Aorta (tissue), 5 donors: ENCODE measurements at places on chromosomes 2 and 18. TPM values are rescaled to one million over a fixed set of nuclear protein-coding genes. Genes with fewer than 3 reads are reported as not detected.
A peak's percentile ranks its signal among the peaks of the same experiment; 100 is the strongest.

DNA sequence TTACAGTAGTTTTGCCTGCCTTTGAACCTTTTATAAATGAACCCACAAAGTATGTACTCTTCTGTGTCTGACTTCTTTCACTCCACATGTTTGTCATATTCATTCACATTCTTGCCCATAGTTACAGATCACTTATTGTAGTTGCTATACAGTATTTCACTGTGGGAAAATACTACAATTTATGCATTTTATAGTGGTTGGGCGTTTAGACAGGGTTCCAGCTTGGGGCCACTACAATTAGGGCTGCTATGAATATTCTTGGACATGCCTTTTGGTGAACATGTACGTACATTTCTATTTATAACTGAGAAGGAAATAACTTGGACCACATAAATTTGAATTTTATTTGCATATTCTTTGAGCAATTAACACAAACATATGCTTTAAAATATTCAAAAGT is 15.4 kb upstream of the PMAIP1 start:
- no peak for DNase-seq

DNA sequence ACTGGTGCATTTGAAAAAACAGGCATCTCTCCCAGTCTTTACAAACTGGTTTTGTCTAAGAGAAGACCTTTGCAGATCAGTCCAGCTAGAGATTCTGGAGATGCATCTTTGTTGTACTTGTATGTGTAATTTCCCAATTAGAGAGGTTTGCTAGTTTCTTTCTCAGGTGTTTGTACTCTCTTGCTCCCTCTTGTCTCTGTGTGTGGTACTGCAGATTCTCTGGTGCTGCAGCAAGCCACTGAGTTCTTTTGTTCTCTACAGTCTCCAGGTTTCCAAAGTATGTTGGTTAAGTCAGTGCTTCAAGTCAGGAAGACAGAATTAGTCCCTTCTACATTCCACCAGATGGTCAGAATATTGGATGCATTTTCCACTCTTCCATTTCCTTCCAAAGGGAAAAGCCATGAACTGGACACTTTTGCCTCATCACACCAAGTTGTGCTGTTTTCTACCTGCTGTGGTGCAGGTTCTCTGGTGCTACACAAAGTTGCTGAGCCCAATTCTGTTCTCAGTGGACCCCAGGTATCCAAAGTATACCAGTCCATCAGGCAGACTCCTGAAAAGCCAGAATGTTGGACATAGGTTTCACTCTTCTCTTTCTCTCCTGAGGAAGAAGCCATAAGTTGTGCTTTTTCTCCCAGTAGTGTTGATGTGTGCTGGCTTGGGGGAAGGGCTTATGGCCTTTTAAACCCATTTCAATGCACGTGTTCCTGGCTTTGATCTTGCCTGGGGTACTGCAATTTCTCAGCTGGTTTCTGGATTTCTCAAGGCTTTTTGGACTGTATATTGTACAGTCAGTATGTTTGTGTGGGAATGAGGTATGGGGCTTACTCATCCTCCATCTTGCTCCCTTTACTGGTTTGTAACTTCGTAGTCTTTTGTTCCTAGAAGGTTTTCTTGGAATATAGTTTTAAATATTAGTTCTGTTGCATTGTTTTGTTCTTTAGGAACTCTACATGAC is 29.8 kb downstream of the EPC2 start:
- no peak for DNase-seq

DNA sequence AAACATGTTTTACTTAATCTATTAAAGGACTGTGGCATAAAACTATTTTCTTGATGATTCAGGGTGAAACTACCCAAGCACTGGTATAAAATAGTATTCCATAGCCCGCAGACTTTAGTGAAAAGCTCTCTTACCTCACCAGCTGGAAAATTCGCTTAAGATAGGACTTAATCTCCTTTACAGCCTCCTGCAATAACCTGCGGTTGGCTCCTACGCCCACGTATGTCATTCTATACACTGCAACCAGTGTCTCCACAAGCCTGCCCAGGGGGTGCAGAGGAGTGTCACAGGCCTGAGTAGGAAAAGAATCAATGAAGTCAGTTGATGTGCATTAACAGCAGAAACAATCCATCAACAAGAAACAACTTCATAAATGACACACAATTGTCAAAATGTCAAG is 11.3 kb upstream of the MPP4 start:
- no peak for DNase-seq

- DNase-seq = no peak
Observed at GRCh38 chr2:76958749-76959148, 563.4 kb downstream of the LRRTM4 start.

- DNase-seq = no peak
Observed at GRCh38 chr18:49663899-49664890, 102.3 kb downstream of the LIPG start.

DNA sequence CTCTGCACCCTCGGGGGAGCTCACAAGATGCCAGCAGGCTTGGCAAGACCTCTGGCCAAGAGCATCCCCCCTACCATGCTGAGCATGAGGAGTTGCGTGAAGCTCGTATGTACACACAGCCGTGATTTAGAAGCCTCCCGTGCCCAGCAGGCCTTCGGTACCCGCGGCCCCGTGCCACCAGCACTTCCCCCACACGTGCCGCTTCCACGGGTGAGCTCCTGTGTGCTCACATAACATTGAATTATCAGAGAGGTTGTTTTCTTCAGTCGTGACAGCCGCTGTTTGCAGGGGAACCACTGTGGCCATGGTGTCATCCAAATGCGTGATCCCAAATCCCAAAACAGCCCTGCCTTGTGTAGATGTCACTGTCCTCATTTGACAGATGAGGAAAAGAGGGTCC is 53.2 kb downstream of the GBX2 start:
- peak; percentile 14 for DNase-seq

DNA sequence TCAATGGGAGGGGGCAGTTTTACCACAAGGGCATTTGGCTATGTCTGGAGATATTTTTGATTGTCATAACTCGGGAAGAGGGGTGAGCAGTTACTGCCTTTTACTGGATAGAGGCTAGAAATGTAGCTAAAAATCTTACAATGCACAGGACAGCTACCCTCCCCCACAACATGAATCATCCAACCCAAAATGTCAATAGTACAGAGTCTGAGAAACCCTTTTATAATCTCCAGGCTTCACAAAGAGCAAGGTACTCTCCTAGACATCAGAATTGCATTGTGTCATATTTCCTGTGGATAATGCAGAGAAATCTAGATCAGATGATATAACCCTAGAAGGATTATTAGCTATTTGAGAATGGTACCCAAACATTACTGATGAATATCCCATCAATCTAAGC is 277.1 kb upstream of the NRP2 start:
- no peak for DNase-seq

- DNase-seq = no peak
Observed at GRCh38 chr18:36638224-36638623, 190.6 kb downstream of the TPGS2 start.

DNA sequence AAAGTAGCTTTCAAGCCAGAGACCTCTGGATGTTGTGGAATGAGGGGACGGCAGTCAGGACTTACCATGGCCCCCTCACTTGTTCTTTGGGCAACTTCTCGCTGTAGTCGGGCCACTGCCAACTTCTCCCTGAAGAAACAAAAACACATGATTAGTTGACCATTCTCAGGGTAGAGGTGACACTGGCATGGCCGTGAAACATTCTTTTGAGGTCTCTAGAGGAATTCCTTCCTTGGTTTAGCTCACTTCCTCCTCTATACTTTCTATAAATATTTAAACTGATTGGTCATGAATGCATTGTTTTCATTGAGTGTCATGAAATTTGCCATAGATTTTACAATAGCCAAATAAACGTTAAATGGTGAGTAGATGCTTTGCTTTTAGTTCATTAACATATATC is 354.6 kb downstream of the NCKAP5 start:
- DNase-seq = no peak

- DNase-seq = no peak
Observed at GRCh38 chr2:200411831-200412230, 98.0 kb downstream of the KCTD18 start.

- no peak for DNase-seq
Observed at GRCh38 chr18:20971886-20972267, 139.7 kb downstream of the ROCK1 start.

DNA sequence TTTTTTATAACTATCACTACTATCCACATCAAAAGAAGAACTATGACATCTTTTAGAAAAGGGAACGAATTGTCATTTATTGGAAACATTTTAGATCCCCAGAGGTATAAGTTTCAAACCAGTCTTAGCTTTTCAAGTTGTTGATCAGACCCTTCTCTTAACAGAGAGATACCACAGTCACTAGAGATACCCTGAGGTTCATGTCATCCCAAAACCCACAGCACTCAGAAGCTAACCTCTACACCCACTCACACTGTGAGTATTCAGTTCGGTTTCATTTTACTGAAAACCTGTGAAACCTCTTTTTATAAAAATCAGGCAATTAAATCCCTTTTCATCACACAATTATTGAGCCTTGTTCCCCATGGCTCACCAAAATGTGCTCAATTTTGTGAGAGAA is 156.2 kb downstream of the DTNA start:
- no peak for DNase-seq

DNA sequence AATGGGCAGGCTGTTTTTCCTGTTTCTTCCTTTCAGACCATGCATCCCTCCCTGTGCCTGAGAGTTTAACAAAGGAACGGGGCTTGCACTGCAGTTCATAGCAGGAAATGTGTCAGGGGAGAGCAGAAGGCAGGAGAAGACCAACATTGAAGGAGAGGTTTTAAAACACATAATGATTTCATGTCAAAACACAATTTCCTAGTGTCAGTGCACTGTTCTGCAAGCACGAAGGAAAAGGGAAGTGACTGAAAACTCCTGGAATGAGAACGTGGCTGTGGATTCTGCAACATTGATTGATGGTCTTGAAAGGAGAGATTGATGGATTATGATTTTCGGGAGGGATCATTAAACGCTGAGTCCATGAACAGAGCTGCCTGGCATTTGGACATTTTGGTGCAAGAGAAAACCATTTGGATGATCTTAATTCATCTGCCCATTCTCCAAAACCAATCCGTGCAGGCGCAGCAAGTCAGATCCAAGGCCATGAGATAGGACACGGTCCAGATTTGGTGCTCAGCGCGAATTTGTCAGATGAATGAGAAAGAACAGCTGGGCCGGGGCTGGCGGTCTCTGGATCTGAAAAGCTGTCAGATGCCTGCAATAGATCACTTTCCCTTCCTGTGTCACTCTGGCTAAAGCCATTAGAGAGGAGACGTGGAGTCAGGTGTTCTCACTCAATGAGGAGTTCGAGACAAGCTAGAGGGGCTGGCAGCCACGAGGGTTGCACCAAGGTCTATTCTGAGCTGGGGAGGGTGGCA is 38.4 kb downstream of the C1QL2 start:
- no peak for DNase-seq

- no peak for DNase-seq
Observed at GRCh38 chr2:71174207-71174606, 43.8 kb downstream of the MPHOSPH10 start.

GRCh38 chr2:115484486-115484885 is 1042.0 kb downstream of the DPP10 start:
- DNase-seq = no peak

- DNase-seq = no peak
Observed at GRCh38 chr2:112627060-112628040, 18.4 kb upstream of the SLC20A1 start.

- DNase-seq = no peak
Observed at GRCh38 chr18:73279498-73279897, 411.7 kb upstream of the NETO1 start.

DNA sequence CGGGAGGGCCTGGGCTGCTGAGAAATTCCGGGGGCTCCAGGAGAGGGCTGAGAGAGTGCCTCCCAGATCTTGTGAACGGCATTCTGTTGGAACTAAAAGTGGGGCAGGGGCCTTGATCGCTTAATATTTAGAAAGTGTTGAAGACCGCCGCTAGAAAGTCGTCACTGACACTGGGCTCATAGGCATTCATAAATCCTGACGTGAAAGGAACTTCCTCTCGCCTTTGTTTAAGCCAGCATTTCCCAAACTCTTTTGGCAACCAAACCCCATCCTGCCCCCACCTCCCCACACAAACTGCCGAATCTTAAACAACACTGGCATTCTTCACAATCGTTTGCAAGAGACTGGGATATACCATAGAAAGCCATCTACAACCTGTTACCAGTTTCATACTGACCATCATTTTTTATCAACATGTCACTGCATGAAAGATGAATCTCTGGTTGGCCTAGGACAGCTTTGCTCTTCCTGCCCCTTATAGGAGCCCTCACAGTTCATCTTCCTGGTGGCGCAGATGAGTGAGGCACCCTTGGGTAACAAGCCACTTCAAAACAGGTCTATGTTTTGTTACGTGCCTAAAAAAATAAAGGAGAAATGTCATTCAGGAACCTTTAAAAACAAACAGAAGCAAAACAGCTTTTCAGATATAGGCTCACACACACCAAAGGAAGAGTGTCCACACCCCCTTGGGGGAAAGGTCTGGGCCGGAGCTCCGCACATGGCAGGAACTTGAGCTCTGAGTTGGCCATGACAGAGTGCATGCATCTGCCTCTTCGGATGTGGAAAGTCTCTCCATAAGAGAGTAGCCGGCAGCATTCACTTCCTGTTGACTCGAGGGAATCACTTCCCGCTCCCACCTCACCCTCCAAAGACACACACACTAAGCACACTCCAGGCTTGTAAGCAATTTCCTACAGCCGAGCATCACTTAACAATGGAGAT is 13.0 kb downstream of the MTERF4 start:
- DNase-seq = no peak

TEX261 gene
- total RNA-seq = 51.0 TPM

MROH2A gene
- total RNA-seq = not detected

PRKRA gene
- total RNA-seq = 69.9 TPM

FBXO41 gene
- total RNA-seq = 3.3 TPM

EIF2AK2 gene
- total RNA-seq = 49.5 TPM

METTL21A gene
- total RNA-seq = 6.7 TPM

RNU2-63P gene
- total RNA-seq = not detected

CGREF1 gene
- total RNA-seq = 8.1 TPM

PLCD4 gene
- total RNA-seq = 1.6 TPM
